HFF-Myc (cell line): ENCODE measurements at places on chromosomes 5 and 9.

DNA sequence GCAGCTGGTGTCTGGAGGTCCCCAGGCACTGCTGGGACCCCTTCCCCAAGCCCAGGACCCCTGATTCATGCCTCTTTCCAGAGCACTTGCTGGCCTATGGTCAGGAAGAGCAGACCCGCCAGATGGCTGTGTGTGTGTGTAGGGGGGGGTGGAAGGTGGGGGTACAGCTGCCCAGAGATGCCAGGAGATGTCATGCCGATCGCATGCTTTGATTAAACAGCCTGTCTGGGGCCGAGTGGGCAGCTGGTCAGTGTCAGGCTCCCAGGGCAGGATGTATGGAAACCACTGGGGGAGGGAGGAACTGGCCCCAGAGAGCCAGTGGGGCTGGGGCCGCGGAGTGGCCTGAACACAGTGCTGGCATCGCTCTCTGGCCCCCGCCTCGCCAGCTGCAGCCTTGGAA is 23.7 kb downstream of the RXRA start:
- DNase-seq = no peak

DNA sequence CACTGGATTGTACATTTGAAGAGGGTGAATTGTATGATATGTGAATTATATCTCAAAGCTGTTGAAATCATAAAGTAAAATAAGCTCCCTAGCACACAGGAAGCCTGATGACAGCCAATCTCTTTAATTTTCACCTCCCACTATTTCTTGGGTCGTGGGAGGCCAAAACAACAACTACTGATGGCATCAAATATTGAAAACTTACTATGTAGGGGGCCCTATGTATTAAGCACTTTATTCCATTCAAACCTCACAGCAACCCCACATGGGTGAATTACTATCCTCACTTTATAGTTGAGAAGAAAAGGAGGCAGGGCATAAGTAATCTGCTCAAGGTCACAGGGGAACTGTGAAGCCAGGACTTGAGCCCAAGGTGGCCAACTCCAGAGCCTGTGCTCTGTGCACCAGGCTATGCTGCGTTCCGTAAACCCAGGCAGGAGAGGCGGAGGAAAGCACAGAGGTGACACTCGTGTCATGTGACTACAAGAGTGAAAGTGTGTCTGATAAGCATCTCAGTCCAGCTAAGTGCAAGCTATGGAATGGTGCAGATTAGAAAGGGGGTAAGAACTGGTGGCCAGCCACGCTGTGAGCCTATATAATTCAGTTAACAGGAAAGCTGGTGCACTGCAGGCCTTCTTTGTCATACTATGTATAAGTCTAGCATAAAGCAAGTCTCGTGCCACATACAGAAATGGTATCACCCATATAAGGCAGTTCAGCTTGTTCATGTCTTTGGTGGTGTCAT is 221.0 kb downstream of the DCP2 start:
- no peak for DNase-seq

- no peak for DNase-seq
Observed at GRCh38 chr5:177045631-177046030, 23.1 kb downstream of the ZNF346 start.

DNA sequence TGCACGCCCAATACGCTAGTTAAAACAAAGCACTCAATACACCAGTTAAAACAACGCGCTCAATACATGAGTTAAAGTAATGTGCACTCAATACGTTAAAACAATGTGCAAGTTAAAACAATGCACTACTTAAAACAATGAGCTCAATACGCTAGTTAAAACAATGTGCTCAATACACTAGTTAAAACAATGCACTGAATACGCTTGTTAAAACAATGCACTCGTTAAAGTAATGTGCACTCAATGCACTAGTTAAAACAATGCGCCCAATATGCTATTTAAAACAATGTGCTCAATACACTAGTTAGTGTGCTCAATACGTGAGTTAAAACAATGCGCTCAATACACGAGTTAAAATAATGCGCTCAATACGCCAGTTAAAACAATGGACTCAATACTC is 185.0 kb downstream of the TRIO start:
- DNase-seq = no peak

DNA sequence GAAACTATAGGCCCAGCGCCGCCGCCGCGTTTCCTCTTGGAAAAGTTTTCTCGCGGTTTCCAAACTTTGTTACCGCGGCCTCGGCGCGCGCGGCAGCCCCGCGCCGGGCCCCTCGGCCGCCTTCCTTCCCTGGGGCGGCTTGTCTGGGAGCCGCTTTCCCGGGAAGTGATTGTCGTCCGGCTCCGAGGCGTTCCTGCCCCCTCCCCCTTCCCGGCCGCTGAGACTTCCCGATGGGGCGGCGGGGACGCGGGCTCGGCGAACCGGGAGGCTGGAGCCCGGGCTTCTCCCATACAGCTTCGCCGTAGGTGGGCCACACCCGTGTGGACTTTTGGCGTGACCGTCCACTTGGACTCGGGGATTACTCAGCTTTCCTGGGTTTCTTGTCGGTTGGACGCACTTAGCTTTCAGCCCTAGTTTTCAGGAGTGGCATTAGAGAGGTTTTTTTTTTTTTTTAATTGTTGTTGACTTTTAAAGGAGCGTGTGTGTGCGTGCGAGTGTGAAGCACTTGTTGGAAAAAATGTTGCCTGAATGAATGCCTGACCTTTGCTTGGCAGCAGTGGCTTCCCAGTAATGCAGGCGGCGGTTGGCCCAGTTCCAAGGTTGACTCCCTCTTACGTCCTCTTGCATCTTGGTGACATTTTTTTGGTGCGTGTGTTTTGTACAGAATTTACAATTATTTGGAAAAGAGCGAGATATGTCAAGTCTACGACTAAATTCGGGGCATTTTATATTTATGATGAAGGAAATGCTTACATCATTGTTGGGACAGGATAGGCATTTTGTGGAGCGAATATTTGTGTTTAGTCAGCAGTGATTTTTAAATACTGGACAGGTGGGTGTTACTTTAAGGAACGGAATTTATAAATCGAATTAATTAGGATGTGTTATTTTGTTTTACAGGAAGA is 821 bp downstream of the CTNNA1 start:
- peak; percentile 59 for DNase-seq

GRCh38 chr9:81410201-81410600 is 279.1 kb downstream of the TLE1 start:
- peak; percentile 27 for DNase-seq

- DNase-seq = no peak
Observed at GRCh38 chr5:83947763-83948162, 227.1 kb upstream of the HAPLN1 start.

DNA sequence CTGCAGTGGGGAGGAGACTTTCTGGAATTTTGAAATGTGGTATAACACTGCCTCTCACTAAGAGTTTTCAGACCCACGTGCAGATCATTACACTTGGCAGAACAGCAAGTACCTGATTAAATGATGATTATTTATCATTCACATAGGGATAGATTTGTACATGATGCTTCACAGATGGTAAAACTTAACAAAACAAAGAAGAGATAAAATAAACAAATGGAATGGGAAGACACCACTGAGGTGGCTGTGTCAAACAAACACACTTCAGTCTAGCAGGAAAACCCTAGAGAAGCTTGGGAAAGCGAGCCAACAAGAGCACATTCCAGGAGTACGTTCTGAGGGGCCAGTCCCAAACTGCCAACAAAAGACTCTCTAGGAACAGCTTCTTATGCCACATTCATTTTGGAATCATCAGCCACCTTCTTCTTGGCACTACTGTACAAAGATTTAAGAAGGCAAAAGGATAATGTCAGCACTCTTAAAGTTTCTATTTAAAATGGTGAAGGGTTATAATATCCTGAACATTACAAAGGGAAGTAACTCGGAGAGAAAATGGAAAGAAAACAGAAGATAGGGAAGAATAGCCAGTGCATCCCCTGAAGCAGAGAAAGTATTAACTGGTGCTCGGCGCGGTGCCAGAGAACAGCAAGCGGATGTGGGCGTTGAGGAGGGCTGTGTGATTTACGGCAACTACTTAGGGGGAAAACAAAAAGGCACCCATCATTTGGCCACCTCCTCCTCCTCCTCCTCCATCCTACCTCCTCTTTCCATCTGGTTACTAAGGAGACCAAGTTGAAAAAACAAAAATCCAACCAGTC is 1.6 kb downstream of the MED27 start:
- DNase-seq = peak; percentile 66

DNA sequence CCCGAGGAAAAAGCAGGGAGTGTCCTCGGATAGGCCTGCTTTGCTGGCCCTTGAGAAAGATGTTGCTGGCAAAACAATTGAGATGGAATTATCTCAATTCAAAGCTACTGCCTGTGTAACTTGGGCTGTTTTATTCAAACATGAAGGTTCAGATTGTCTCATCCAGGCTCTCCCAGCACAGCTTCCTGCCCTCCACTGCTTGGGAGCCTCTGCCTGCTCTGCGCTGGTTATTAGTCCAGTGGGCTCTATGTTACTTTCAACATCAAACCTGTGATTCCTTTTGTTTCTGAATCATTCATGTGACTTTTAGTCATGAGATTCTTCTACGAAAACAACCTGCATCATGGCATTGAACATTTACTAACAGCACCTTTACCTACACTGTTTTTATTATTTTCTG is 123.2 kb downstream of the SNCAIP start:
- no peak for DNase-seq

DNA sequence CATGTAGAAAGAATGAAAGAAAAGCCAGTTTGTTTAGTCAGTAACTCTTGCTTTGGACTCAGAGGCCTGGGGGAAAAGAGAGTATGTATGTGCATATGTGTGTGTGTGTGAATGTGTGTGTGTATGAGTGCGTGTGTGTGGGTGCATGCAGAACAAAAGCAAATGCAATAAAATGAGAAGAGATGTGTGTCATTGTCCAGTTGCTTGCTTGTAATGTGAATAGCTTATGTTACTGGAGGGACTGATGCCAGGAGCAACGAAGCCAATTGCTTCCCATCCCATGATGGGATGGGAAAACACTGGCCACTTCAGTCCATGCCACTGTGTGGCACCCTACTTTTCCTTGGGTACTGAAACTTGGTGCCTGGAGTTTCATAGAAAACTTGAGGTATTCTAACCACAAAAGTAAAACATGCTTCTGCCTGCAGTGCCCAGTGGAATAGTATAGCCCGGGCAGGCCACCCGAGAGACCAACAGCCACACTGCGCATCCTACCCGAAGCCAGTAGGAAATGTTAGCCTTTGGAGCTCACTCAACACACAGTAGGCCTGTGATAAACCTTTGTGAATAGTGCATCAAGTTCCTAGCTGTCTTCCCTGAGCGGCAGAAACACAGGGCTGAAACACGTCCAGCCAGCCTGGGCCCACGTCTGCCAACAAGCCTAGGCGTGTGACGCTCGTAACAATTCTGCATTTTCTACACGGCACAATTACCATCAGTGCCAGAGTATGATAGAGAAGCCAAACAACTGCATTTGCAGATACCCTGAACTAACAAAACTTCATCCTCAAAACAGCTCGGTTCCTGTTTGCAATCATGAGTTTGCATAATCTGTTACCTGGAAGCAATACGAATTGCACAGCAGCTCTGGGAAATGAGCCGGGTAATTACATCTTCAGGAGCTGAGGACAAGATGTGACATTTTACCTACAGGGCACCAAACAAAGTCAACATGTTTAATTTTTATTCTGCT is 198.1 kb downstream of the SYK start:
- no peak for DNase-seq

- DNase-seq = no peak
Observed at GRCh38 chr9:127572961-127573721, 38.9 kb upstream of the STXBP1 start.

DNA sequence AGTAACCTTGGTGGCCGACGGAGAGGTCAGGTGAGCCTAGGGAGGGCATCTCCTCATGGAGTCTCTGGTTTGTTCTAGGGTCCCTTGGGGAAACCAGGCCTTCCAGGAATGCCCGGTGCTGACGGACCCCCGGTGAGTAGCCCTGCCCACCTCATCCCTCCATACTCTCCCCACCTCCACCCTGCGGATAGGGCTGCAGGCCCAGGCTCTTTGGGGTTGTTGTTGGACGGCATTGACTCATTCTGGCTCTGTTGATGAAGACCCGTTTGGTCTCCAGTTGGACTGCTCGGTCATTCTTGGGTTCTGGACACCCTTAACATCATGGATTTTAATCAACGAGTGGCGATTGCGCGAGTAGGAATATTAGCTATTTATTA is 112.3 kb upstream of the FCN2 start:
- no peak for DNase-seq

DNA sequence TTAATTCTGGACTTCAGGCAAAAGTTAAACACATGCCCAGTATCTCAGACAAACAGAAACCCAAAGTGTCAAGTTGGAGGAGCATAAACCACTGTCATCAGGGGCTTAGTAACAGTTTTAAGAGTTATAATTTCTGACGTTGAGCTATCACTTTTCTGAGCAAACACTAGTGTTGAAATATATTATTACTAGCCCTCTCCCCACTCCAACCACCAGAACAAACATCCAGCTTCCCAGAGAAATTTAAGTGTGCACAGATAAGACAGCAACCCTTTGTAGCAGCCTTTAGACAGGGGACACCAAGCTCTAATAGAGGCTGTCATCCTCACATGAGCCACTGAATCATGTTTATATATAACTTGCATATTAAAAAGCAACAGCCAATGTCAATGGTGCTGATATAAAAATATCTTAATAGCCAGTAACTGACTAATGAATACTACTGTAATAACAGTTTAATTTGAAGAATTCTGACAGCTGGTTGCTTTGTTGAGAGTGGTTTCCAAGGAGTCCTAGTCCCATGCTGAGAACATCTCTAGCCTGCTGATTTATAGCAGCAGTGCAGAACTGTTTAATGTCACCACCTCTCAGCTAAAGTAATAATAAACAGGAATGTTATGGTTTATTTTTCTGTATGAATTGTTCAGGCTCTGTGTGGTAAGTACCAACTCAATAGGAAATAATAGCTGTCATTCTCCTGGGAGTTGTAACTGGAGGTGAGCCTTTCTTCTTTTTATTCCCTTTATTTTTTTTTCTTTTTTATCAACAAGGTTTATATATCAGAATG is 528.7 kb upstream of the ZNF608 start:
- no peak for DNase-seq

DNA sequence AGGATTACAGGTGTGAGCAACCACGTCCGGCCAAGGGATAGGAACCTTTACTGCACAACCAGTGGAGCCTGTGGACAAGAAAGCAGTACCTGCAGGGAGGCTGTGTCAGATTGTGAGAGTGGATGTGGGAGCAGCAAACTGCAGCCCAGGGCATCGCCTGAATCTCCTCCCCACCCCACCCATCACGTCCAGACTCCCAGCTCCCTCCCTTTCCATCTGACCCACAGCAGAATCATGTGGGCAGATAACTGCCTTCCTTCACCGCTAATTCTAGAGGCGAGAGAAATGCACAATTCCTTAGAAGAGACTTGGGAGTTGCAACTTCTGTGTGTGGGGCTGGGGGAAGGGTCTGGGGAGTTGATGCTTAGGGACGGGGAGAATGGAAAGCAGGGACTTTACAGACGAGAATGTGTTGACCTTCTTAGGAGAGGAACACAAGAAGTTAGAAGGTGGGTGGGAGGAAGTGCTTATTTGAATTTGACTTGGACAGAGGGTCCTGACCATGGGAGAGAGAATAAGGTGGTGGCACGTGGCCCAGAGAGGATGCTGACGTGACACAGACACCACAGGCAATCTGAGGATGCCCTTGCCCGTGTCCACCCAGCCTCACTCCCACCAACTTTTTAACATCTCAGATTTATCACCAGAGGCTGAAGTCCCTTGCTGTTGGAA is 4.5 kb upstream of the LCP2 start:
- DNase-seq = no peak

- DNase-seq = no peak
Observed at GRCh38 chr9:25994605-25995004, 316.4 kb upstream of the TUSC1 start.
